ENCODE measurements at places on chromosomes 2 and 18. TPM values are rescaled to one million over a fixed set of nuclear protein-coding genes. Genes with fewer than 3 reads are reported as not detected.

- peak; percentile 56 for DNase-seq
These were observed 8.5 kb downstream of the RAX start for GRCh38 chr18:59264651-59265245.

SERTAD2 gene
- total RNA-seq, result 6.2 TPM

- DNase-seq, result no peak
These were observed 129.9 kb upstream of the ITGA6 start for GRCh38 chr2:172297531-172297930.

GRCh38 chr2:43332653-43333052 is 106.2 kb upstream of the ZFP36L2 start:
- DNase-seq, result no peak

DNA sequence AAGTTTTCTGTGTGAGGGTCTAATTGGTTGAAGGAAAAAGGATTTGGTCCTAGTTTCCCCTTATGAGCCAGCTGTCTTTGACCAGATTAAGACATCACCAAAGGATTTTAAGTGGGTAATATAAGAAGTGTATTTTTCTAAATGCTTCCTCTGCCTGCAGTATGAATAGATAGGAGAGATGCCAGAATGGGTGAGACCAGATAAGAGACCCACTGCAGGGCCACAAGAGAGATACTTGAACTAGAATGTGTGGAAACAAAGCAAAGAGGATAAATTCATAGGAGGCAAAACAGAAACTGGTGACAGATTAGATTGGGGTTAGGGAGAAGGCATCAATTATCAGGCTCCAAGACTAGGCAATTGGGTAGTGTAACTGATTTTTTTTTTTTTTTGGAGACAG is 1.1 kb upstream of the HDHD2 start:
- DNase-seq, result no peak

DNA sequence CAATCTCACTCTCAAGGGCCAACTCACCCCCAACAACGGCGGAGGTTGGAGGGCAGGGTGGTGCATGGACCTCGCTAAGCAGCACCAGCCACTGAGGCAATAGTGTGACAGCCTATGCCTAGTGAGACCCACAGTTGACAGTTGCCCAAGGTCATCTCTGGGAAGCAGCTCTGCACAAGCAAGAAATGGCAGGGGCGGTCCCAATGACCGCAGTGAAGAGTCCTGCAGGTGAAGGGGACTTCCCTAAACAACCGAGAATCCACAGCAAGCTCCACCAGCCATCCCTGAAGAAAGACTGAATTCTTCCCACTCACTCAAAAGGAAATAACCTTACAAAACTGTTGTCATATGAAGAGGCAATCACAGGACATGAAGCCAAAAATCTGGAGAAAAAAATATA is 313.4 kb upstream of the ID2 start:
- DNase-seq, result no peak

GRCh38 chr2:9652898-9653479 is 22.2 kb upstream of the YWHAQ start:
- no peak for DNase-seq

KCTD1 gene
- total RNA-seq, result 20.5 TPM

GRCh38 chr2:12720754-12721378 is 4.1 kb downstream of the TRIB2 start:
- DNase-seq, result no peak

DNA sequence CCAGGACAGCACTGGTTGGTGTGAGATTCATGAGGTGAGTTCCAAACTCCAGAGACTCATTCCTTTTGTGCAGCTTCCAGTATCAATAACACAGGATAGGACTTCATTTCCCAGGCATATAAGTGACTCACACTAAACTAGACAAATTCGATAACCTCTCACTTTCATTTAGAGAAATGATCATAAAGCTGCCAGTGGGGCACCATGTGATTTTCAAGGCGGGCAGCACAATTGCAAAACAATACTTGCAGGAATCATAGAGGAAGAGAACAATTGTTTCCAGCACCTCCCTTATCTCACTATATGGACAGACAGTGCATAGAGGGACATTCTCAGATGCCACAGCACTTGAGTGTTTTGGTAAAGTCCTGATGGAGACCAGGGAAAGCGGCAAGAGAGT is 31.3 kb upstream of the DNAH7 start:
- no peak for DNase-seq

GRCh38 chr18:78918707-78919106 is 60.9 kb upstream of the SALL3 start:
- no peak for DNase-seq
